Esophagus squamous epithelium (tissue), 5 donors: ENCODE measurements at places on chromosomes 2 and 18.

GRCh38 chr2:172962082-172962481 lies 113.6 kb upstream of the MAP3K20 start:
- no peak for DNase-seq

DNA sequence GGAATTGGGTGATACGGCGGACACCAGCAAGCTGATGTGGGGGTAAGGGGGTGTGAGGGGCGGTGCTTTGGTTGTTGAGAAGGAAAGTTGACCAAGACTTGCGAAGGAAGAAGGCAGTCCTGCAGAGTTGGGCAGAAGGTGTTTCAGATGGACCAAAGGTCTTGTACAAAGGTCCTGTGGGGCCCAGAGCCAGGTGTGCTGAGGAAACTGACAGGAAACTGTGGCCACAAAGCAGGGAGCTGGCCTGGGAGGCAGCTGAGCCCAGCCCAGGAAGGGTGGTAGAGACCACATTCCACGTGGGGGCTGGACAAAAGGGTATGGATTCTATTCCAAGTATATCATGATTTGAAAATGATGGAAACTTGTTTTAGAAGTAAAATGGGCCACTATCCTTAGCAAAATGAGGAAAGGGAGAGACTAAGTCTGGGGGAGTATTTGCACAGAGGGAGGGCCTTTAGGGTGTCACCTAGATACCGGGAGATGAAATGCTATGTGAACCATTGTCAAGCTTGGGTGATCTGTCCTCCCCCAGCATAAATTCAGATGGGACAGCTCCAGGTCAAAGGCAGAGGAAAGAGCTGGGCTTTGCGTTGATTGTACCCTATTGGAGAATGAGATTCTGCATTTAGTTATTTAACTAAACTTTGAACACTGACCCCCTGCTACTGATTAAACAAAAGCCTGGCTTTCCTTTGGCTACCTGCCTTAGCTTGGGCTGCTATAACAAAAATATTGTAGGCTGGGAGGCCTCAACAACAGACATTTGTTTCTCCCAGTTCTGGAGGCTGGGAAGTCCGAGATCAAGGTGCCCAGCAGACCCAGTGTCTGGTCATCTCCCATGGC lies 4.3 kb upstream of the EDAR start:
- DNase-seq, result no peak

GRCh38 chr2:241753493-241753892 lies 19.1 kb downstream of the D2HGDH start:
- no peak for DNase-seq

GRCh38 chr2:30216157-30216556 lies 15.2 kb upstream of the LBH start:
- DNase-seq, result no peak

DNA sequence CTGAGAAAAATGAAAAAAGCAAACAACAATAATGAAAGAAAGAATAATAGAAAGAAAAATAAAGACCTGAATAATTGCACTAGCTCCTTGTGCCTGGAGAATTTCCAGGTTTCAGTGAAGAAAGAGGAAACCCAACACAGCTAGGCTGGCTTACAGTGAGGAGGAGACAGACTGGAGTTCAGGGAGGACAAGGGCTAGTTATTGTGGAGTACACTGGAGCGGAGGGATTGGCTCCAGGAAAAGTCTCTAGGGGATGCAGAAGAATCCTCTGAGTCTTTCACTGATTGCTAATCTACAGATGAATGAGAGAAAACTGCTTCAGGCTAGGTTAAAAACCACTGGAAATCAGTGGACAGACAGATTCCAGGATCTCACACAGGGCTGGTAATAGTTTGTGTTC lies 163.6 kb upstream of the RBMS1 start:
- DNase-seq, result no peak

DNA sequence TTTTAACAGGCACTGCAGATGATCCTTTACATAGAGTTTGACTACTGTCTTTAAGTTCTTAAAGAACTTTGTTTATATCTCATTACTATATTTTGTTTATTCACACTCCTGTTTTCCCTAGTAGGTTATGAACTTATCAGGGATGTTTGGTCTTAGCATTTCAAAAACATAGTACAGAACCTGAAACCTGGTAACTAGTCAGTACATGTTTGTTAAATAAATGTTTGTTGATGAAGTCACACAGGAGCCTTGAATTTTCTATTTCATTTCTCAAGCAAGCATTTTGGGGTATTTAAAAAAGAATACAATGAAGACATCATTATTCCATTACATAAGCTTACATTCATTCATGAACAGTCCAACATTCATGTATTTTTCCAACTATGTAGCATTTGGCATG lies 280.3 kb upstream of the ZSWIM2 start:
- DNase-seq, result no peak

GRCh38 chr2:217890445-217890844 lies 112.3 kb downstream of the TNS1 start:
- DNase-seq, result no peak

DNA sequence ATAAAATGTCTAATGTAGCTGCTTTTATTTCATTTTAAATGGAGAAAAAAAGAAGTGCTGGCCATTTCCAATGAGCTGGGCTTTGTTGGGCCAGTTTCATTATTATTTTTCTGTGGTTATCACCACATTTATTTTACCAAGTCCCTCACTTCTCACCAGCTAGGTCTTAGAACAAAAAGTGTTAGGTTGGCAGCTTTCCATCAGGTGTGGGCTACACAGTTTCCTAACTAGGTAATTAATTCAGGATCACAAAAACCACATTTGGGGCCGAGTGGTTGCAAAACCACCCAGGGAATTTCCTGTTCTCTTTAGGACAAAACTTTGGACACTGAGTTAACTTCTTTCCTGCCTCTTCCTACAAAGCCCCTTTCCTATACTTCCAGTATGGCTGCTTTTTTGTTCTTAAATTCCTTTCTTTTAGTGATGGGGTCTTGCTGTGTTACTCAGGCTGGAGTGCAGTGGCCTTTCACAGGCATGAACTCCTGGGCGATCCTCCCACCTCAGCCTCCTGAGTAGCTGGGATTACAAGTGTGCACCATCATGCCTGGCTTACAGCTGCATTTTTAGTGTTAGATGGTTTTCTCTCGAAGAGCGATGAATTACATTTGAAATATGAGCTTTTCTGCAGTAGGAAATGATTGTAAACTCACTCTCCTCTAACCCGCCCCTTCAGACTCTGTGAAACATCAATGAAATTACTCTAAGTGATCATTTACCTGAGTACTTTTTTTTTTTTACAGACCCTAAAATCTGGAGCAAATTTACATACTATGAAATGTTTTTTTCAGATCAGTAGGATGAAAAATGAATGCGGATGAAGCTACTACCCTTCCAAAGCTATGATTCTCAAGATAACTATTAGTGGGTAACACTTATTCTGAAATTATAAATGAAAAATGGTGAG lies 2.6 kb upstream of the ZFP36L2 start:
- DNase-seq, result no peak

DNA sequence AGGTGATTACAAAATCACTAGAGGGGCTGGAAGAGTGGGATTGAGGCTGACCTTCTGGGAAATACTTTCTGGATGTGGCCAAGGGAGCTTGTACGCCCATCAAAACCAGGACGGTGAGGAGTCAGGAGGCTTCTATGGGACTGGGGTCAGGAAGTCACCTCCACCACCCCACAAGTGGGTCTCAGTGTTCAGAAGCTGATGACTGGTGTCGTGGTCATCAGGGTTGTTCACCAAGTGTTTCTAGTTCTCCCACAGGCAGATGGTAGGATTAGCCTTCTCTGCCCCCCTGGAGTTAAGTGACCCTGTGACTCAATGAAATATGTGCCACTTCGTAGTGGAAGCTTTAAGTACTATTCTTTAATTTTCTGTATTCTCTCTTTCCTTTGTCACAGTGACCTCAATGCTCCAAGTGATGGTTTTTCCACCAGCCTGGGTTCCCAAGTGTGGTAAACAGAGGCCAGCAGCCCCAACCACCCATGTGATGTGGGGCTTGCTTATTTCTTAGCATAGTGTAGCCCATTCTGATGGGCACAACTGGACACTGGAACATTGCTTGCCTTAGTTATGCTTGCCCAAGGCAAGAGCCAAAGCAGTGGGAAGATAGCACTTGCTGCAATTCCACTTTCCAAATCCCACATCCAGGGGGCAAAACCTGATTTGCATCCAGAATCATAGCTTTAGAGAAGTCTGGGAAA lies 258.8 kb downstream of the CYP26B1 start:
- DNase-seq, result no peak

GRCh38 chr2:206518997-206519396 lies 75.7 kb downstream of the ADAM23 start:
- DNase-seq, result no peak

DNA sequence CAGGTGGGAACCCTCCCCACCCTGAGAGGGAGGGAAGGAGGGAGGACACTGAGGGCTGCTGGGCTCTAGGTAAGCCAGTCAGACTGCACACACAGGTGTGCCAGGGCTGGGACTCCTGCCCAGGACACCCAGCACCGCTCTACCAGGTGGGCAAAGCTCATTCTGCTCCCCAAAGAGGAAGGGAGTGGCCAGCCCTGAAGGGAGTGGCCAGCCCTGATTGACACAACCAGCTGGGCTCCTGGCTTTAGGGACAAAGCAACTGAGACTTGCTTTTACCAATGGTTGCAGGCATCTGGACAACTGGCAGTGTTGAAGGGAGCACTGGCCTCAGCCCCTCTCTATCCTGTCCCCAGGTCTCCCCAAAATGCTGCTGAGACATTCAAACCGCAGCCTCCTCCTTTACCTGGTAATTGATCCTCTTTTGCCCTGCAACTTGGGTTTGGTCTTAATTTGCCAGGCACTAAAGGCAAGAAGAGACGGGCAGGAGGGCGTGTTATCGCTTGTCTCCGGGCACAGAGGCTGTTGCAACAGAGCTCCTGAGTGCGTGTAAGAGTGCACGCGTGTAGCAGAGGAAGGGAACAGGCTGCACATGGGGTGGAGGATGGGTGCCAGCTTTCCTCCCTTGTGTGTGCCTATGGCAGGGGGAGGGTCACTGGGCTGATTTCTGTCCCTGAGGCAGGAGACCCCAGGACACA lies 14.5 kb upstream of the FOSL2 start:
- no peak for DNase-seq
